Fibroblast of skin of right biceps (primary cell): ENCODE measurements at places on chromosomes 3 and 15.

GRCh38 chr3:23484386-23484785, 281.3 kb downstream of the UBE2E2 start:
- no peak for DNase-seq

- DNase-seq: peak; percentile 53
Observed at GRCh38 chr3:177482048-177482691, 284.9 kb upstream of the TBL1XR1 start.

GRCh38 chr3:159964166-159964973, 24.3 kb upstream of the IL12A start:
- DNase-seq: peak; percentile 87

GRCh38 chr3:158774965-158775364, 26.9 kb upstream of the MFSD1 start:
- DNase-seq: no peak

- no peak for DNase-seq
Observed at GRCh38 chr3:7188551-7188950, 327.6 kb downstream of the GRM7 start.

DNA sequence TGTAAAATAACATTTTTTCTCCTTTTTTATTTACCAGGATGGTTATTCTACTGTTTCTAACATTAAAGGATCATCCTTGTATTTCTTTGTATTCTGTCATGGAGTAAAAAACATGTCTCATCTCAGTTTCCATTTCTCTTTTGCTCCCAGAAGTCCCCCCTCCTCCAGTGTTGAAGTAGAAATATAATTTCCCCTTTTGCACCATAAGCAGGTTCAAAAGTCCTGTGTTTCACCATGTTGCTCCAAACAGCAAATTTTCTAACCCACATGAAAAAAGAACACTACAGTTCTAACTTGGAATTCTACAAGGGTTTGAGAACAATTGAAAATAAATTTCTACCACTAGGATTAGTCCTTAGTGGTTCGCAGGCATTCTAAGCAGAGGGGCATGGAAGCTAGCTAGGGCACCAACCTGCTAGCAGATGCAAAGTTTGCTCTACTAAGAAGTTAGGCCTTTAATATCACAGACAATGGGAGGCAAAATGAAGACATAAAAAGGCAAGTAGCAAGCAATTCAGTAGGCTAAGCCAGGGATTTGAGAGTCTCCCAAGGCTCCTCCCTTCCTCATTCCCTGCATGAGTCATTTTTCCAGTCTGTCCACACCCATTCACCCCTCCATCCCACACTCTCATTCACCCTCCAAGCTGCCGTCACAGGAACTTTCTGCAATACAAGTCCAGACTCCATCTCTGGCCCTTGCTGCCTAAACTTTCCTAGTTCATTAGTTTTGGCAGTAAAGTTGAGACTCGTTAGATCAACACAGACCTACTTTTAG, 2.3 kb upstream of the MBNL1 start:
- peak; percentile 97 for DNase-seq

DNA sequence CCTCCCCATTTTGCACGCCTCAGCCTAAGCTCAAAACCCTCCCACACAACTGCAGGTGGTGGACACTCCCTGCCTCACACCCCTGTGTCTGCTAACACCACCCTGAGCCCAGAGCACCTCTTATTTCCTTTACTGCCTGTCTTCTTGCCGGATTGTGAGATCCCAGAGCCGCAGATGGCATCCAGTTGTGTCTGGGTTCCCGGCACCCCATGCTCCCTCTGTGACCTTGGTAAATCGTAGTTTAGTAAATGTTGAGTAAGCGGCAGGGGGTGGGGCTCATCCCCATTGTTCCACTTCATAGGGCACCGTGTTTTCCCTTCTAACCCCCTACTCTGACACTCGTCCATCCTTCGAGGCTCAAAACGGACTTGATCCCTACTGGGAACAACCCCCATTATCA, 14.9 kb downstream of the SPINT1 start:
- no peak for DNase-seq

DNA sequence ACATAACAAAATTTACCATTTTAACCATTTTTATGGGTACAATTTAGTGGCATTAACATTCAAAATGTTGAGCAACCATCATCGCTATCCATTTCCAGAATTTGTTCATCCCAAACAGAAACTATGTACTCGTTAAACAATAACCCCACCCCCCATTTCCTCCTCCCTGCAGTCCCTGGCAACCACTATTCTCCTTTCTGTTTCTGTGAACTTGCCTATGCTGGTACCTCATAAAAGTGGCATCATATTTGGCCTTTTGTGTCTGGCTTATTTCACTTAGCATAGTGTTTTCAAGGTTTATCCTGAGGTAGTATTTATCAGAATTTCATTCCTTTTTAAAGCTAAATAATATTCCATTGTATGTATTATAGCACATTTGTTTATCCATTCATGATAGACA, 32.4 kb downstream of the C3orf80 start:
- no peak for DNase-seq

DNA sequence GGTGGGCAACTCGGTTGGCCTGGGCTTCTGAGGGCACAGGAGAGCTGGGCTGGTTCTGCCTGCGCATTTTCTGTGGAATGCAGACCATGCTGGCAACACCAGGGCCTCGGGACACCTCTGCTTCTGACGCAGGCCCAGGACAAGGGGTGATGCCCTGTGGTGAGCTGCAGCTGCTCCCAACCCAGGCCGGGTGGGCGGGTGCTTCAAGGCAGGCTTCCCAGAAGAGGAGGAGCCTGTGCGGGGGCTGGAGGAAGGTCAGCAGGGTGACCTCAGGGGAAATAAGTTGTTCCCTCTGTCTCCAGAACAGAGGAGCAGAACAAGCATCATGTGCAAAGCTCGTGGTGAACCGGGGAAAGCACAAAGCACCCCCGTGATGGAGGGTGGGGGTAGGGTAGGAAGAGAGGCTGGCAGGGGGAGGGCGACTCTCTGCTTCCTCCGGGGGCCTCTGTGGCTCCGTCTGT, 11.0 kb upstream of the PLXNA1 start:
- DNase-seq: no peak

- DNase-seq: no peak
Observed at GRCh38 chr15:58386641-58387040, 45.1 kb upstream of the LIPC start.

DNA sequence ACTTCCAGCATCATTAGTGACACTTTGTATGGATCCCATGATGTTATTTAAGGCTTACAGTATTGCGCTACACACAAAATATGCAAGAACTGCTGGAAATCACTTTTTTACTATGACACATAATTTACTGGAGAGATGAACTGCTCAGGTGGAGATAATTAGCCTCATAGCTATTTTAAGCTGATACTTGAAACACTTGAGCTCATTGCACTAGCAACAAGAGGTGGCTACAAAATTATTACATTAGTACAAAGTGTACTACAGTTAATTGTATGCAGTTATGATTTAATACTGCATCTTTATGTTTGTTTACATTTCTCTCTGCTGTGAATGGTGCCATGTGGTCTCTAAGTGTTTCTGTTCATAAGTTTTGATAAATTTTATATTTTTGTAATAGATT, 6.5 kb upstream of the LZTFL1 start:
- no peak for DNase-seq

DNA sequence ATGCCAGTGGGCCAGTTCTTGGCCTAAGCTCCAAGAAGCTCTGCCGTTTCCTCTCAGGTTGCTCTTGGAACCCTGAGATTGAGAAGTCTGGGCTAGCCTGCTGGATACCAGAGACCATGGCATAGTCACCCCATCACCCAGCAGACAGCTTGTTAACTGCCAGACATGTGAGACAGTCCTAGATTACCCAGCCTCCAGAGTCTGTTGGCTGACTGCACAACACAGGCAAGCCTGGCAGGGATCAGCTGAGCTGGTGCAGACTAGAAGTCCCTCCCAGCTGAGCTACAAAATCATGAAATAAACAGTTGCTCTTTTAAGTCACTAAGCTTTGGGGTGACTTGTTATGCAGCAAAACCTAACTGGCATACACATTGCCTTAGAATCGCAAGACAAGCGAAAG, 5.2 kb downstream of the ANAPC13 start:
- DNase-seq: no peak

DNA sequence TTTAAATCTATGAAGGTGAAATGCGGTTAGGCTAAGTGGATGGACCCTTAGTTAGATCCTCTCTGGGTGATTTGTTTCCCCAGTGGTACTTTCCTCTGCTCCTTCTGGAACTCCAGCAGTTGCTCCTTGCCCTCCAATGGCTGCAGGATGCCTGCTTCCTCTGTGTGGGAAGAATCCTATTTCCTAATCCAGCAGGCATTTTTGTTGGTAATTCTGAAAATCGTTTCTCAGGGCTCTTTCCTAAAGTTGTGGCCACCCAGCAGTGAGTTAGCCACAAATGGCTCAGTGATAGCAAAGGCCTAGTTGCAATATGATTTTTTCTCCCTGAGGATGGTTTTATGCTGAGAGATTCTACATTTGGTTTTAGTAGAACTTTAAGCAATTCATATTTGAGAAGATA, 332.3 kb upstream of the C2CD4B start:
- DNase-seq: peak; percentile 40

DNA sequence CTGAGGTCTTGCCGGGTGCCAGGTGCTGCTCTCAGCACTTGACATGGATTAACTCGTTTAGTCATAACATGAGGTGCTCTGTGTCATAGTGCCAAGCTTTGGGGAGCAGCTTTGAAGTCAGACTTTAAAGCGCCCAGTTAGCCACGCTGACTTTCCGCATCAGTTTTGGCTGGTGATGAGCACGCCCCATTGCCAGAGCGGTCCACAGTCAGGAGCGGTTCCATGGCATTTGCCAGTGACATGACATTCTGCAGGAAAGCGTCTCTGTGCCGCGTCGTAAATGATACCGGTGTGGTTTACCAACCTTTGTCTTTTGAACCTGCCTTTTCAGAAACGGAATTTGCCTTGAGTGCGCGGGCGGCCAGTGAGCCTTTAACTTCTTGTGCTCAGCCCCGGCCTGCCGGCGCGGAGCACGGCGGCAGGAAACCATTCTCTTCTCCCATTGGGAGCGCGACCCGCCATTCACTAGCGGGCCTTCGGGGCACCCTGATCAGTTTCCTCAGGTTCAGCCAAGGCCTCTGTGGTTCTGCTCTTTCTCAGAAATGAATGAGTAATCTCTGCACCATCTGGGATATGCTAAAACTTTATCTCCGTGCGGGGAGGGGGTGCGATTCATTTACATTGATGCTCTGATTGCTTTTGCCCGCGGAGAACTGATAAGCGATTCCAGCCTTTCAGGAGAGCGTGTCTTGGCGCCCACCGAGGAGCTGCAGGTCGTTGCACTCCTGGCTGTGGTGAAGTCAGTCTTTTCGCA, 1.7 kb upstream of the SLC2A2 start:
- DNase-seq: peak; percentile 97

DNA sequence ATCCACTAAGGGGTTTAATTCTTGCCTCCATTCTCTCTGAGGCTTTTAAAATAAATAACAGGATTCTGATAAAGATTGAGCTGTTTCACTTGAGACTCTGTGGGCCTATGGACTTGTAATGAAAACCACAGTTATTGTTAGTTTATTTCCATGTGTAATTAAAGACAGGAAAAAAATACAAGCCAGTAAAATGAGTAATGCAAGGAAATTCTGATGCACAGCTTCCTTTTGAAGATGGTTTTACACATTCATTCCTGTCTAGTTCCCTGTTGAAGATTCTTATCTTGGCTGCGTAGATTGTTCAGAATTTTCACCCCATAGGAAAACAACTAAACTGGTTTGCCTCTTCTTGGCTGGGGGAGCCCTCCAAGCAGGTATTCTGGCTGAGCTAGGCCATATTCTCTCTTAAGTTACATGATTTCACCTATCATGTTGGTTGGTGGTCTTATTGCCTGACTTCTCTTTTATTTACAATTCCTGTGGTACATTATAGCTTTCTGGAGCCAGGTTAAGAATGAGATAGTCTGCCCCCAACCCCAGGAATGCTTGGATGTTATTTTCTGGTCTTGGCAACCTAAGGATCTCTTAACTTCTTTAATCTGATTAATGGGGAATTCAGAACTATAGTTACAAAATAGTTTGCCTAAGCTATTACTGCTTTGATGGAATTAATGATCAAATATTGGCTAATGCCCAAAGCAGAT, 67.6 kb downstream of the MITF start:
- peak; percentile 83 for DNase-seq

DNA sequence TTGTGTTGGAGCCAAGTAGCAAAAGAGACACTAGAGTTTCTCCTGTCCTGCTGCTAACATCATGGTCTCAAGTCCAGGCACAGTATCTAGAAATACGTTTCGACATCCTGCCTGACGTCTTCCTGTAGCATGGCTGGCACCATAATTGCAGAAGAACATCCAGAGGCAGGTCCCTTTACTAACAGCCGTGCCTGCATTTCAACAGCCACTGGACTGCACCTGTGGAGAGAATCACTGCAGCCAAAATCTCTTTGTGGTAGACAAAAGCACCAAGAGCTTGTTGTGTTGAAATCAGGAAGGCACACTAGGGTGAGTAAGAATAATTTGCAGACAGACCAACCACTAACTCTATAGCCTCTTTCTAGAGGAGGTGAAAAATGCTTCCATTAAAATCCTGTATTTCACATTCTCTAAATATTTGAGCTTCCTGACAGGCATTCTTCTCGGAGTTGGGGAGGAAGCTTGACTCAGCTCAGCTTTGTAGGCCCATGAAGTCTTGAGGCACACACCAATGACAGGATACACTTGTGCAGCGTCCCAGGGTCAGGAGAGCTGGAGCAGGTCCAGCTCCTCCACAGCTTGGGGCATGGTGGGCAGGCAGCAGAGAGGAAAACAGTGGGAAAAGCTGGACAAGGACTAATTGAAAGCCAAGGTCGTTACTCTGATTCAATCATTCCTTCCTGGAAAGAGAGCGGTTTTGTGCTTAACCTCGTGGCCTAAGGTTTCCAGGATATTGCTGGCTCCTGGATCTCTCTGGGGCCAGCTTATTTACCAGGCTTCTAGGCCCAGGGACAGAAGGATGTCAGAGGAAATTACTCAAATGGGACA, 244.9 kb downstream of the FAM43A start:
- peak; percentile 91 for DNase-seq

DNA sequence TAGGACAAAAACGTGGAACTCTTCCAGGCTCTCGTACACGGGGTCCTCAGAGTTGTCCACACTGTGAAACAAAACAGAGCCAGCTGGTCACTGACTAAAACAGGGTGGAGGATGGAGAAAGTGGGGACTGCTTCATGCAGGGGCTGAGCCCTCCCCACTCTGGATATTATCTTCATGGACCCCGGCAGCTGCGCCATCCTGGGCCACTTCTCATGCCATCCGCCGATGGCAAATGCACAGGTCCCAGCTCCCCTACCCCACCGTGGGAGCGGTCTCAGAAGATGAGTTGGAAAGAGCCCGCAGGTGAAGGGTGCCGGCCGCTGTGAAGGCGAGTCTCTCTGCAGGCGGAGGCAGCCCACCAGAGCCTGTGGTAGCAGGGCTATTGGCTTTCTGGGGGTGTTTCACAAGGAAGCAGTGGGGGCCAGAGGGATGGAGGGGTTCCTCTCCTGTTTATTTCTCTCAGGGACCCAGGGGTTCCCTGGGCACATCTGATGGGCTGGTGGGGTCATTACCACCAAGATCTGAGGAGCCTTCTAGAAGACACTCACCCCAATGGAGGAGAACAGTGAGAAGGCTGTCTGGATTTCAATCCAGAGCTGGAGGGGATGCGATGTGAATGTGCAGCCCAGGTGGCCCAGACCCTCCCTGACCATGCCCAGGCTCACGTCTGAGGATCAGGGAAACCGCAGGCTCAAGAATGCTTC, 177.3 kb downstream of the KLF13 start:
- no peak for DNase-seq

GRCh38 chr3:100100425-100100824, 13.9 kb downstream of the FILIP1L start:
- DNase-seq: peak; percentile 77
